ENCODE measurements at places on chromosomes 5 and 9.

- DNase-seq, result no peak
Observed at GRCh38 chr9:3224931-3225330, 300.9 kb downstream of the RFX3 start.

GRCh38 chr9:34961574-34962490 lies 3.7 kb downstream of the PHF24 start:
- DNase-seq, result no peak

GRCh38 chr5:174472956-174473355 lies 251.4 kb upstream of the MSX2 start:
- no peak for DNase-seq

GRCh38 chr5:9545992-9546851 lies at the start of gene SEMA5A:
SEMA5A (minus strand) TSS chr5:9546075; CDS start chr5:9379946, 166,129 bp downstream.
- DNase-seq, result no peak

DNA sequence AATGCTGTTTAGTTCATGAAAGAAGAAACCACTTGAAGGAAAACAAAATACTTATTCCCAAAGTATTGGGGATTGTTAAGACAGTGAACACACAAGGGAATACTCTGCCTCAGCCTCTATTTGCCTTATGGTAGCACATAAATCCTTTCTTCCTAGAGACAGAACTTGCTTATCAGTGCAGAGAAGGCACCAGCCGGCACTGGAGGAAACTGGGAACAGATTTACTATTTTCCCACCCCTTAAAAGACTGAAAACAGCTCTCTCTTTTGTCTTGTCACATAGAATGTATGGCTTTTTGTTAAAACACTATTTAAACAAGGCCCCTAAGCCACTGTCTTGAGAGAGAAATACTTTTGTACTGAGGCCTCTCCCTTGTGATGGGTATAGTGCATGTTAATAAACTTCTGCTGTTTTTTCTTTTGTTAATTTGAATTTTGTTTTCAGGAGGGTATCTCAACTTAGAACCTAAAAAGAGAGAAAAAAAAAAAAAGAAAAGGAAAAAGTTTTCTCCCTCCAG lies 40.7 kb upstream of the EDIL3 start:
- DNase-seq, result no peak

- no peak for DNase-seq
Observed at GRCh38 chr5:67222243-67223025, 25.8 kb upstream of the CD180 start.
